ENCODE measurements at places on chromosomes 7 and 10. TPM values are rescaled to one million over a fixed set of nuclear protein-coding genes. Genes with fewer than 3 reads are reported as not detected.

GRCh38 chr10:124417895-124418725, 613 bp downstream of the OAT start:
- DNase-seq, result peak; percentile 61

DNA sequence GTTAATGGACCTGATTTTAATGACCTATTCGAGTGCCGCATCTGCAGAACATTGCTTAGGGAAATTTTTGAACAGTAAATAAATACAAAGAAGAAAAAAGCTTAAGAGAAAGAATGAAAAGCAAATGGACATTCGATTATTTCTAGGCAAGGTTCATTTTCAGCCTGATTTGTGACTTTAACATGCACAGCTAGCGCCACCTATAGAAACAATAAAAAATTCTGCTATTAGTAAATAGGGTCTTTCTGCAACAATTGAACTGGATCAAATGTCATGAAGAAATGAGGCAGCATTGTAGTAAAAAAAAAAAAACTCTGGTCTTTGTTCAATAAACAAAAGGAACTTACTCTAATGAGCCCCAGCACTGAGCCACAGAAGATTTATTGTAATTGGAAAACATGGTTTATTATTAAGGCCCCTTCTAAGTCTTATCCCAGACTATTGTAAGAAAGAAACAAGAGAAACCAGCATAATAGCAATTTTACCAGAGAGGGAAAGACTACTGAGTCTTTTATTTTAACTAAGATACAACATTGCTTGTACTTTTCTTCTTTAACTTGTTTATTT, 41.4 kb upstream of the GHITM start:
- DNase-seq, result no peak

DNA sequence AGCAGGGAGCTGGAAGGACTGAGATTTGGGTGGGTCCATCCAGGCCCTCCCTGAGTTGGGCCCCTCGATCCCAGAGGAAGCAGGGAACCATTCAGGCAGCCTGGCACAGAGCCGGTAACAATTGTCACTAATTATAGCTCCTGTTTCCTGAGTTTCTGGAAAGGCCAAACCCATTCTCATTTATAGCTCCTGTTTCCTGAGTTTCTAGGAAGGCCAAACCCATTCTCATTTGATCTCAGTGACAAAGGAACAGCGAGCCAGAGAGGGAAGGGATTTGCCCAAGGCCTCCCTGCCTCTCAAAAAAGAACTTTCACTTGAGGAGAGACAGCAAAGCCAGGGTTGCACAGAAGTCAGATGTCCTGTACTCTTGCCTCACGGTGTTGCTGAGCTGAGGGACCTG, 521.9 kb downstream of the TYW1 start:
- DNase-seq, result no peak

DNA sequence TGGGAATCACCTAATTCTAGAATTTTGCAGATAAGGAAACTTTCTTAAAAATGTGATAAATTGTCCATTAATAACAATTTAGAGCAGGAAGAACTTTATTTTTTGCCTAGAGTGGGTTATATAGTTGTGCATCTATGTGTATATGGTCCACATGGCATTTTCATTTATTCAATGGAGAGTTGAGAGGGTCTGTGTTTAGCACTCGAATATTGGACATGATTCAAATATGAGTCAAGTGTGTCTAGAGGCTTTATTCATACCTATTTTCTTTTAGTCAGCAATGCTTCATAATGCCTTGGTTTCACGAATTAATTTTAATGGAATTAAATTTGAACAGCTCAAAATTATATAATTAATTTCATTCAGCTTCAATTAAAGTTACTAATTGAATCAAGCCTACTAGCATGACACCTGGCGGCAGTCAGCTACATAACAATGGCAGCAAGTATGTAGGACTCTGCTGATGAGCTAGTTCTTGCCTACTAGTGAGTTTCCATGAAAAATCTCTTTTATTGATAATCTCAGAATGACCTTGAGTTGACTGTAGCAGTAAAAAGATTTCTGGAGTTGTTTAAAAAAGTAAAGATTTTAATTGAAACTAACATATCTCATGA, 17.7 kb downstream of the MDFIC start:
- DNase-seq, result no peak

DNA sequence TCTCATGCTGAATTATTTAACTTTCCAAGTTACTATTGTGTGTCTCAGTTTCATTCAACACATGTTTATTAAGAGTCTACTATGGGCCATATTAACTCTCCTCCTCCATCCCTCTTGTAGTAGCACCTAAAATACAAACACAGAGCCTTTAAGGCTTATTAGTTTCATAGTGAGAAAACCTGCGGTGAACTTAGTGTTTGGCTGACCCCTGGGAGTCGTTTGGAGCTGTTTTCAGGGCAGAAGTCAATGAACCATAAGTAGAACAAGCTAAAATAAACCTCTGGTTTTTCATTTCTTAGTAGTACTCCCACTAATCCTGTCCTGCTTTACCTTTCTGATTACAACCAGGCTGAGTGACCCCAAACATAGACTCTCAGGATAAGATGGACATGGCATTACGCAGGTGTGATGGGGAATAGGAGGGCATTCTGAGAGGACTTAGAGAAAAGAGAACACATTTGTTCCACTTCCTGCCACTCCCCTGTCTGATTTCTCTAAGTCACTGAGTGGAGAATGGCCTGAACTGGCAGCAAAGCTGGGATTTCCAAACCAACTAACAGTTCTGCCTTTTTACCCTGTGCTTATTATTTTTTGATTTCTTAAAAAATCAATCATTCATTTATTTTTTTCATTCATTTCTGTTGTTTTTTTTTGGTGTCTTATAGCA, 74.5 kb downstream of the LRMDA start:
- DNase-seq, result no peak

DNA sequence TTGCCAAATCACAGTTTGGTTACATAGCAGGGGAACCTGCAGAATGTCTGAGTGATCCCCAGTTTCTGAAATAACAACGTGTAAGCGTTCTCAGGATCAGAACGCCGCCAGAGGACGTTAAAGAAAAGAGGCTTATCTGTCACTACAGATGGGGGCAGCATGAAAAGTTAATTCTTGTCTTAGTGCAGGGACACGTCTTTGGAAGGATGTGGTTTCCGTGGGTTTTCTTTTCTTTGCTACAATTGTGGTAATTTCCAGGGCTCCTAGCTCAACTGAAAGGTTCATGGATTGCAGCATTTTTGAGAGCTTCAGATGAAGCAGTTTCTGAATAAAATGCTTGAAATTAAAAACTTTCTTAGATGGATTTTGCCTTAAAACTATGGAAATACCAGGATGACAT, 106.6 kb downstream of the PRKCQ start:
- no peak for DNase-seq

DNA sequence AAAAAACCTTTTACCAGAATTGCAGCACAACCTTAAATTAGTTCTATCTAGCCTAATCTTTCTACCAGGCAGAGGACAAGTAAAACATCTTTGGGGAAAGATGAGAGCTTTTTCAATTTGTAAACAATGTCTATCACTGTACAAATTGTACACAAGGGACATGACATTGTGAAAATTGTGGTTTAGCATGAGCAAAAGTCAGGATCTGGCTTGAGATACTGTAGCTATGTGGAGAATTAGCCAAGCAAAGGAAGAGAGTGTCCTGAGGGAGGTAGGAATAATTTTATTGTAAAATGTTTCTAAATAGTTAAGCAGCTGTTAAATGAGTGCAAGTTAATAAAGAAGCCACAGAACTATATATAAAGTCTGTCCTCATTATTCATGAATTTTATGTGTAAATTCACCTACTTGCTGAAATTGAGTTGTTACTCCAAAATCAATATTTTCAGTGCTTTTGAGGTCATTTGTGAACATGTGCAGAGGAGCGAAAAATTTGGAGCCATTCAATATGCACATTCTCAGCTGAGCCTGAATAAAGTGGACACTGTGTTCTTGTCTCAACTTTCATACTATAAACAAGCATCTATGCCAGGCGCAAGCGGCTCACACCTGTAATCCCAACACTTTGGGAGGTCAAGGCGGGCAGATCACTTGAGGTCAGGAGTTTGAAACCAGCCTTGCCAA, 42.8 kb upstream of the POM121L12 start:
- no peak for DNase-seq

- no peak for DNase-seq
Observed at GRCh38 chr7:77425101-77426051, 9.2 kb upstream of the GSAP start.

DNA sequence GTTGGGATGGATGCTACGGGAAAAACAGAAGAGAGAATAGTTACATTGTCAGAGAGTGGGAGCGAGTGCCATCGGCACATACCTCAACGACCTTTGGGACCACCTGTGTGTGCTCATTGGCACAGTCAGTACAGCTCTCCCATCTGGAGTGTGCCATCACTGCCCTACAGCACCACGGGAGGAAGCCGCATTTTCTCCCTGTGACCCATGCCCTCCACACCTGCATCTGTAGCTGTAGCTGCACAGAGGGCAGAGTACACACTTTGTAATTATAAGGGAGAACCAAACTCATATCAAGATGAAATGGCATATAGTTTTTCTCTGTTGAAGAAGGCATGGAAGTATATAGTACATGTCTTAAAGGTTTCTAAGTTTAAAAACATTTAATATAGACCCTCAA, 207.4 kb downstream of the LHFPL3 start:
- no peak for DNase-seq

The GSTO2 gene
- 0.62 TPM for total RNA-seq

The TRIM56 gene
- total RNA-seq, result 1.1 TPM

Data from occipital lobe (tissue), 3 donors.